IMR-90 (cell line): ENCODE measurements at places on chromosomes 12 and 14.

DNA sequence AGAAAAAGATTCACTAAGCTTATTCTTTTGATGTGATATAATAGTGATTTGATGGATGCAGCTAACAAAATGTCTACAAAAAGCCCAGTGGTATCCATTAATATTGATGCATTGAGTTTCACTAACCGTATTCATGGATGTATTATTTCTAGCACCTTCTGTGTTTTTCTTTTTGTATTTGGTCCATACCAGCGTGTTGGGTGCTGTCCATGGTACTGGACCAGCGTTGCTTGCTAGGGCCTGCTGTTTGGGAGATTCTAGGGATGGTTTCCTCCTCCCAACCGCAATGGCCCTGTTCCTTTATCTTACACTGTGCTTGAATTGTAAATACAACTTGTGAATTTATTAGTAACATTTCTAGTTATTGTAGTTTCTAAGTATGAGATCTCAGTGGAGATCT, 31.7 kb downstream of the ANO4 start:
- DNase-seq: peak; percentile 58

DNA sequence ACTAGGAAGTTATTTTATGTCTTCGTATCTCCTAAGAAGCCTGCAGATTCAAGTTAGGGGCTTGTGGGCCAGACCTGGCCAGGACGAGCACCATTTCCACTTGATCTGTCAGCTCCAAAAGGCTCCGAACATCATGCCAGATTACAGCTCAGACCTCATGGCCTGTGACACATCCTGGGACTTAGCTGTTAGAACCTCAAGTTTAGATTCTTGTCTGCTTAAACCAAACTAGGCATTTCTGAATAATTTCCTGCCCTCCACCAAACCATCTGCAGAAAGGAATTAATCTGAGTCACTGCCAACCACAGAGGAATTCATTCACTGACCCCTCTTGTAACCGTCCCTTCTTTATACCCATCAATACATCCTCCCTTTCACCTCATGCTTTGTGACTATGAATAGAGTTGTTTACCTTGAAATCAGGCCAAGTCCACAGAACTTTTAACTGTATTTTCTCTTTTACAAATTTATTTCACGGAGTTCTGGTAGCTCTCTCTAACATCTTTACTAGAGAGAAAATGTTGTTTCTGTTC, 120.3 kb downstream of the FBXL14 start:
- DNase-seq: peak; percentile 99

DNA sequence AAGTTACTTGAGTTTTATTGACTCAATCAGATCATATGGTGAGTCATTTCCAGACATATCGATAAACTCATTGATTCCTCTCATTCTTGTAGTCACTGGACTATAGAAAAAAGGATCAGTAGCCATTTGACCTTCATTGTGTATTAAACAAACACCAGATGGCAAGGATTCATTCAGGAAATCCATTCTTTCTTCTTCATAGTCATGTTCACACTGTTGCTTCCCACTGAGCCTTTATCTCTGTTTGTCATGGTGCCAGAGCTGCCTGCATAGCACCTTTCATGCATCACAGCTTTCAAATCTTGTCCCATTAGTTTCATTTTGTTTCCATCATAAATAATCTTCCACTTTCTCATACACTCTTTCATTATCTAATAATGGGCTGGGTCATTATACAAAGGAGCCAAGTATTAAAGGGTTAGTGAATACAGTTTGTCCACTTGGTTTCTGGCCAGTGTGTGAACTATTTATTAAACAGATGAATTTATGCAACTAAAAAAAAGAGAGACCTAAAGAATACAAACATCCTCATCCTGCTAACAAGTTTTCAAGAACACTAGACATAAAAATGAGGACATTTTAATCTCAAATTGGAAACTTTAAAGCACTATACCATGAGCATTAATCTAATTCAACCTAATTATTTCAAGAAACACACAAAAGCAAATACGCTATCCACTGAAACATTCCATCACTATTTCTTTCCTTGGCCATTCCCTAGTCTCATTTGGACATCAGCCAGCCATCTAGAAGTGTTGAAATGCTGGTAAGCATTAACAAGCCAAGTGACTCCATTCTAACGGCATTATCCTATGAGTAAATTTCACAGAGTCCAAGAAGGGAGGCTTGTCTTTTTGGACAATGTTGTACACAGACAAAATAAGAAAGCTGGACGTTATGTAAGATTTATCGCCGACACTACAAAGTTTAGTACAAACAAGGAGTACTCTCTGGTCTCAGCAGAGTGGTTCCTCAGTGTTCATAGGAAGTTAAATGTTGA, 476.5 kb downstream of the FOXG1 start:
- peak; percentile 8 for DNase-seq

GRCh38 chr12:74539765-74540526, 2.3 kb downstream of the ATXN7L3B start:
- DNase-seq: no peak

- DNase-seq: no peak
These were observed 1475.8 kb upstream of the TMEM132C start for GRCh38 chr12:126791122-126791521.

DNA sequence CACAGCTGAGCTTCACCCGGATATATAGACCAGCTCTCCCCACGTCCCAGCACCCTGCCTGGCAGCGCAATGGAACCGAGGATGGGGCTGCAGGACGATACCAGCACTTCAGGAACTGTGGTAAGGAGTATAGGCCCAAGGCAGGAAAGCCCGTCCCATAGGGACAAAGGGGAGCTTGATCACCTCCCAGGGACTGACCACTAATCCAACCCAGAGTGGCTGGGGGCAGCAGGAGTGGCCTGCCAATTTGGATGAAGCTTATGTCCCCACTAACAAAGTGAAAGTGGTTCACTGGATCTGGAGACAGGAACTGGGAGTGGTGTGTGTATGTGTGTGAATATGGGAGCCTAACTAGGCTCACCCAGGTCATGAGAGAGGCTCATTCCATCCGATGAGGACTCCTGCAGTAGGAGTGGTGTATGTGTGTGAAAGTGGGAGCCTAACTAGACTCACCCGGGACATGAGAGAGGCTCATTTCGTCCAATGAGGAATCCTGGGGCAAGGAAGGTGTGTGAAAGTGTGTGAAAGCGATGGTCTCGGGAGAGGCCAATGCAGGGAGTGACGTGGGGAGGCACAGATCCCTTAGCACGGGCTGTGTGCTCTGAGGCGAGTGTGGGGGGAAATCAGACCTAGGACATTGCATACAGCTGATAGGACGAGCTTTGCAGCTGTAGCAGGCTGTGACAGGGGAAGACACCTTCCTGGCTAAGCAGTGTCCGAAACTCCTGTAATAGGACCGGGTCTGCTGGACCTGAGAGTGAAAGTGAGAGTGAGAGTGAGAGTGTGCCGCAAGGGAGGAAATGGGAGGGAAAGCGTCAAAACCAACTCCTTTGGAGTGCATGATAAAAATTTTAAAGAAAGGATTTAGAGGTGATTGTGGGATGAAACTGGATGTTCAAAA, 25.7 kb downstream of the KLRK1 start:
- DNase-seq: peak; percentile 41

- DNase-seq: no peak
These were observed 80.4 kb upstream of the GPR68 start for GRCh38 chr14:91324606-91325575.

- peak; percentile 21 for DNase-seq
These were observed 52.5 kb upstream of the RBM19 start for GRCh38 chr12:114018669-114019068.

- DNase-seq: no peak
These were observed 66.0 kb upstream of the DDX11 start for GRCh38 chr12:31007636-31008175.

DNA sequence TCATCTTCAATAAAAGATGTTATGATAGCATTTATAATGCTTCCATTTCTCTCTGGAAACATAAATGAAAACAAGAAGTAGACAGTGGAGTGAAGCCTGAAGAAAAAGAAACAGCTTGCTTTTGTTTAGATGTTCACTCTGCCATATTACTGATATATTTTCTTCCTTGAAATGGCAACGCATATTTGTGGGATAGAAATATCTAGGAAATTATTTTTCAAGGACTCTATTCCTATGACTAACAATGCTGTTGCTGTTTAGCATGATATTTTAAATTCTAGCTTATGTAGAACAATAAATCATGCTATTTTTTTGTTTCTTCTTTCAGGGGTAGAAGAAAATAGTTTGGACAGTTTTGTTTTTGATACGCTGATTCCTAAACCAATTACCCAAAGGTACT, 359.0 kb downstream of the NAV3 start:
- DNase-seq: peak; percentile 48
